CD4-positive, alpha-beta T cell treated with Interleukin-10 for 1 hour (primary cell): ENCODE measurements at places on chromosomes 1 and 21.

DNA sequence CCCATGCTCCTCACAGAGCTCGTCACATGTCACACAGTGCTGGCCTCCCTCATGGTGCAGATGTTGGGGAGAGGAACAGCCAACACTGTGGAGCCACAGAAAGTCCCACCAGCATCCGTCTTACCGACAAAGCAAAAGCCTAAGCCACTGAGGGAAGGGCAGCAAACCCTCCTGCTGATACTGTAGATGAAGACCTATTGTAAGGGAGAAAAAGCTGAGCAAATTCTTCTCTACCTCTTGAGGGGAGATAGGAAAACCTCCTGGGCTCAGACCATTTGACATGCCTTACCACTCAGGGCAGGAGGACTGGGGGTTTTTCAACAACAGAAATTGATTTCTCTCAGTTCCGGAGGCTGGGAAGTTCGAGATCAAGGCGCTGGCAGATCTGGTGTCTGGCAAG is 95.9 kb downstream of the WDR64 start:
- no peak for DNase-seq

DNA sequence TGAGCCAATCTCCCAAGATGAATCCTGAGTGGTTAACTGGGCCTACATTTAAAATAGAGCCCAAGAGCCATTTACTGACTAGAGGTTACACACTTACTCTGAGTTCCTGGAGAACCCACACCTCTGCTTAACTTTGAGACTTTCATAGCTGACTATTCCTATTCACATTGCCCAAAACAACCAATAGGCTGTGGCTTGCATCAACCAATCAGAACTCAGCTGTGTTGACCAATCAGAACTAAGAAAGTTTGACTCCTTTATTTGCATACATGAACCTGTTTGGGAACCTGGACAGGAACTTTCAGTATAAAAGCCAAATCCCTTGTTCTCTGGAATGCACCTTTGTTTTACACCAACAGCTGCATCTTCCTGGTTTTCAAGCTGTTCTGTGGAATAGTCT is 9.5 kb downstream of the ZSWIM5 start:
- no peak for DNase-seq

- DNase-seq = no peak
Measured at GRCh38 chr21:34817821-34818661, 149.2 kb downstream of the CLIC6 start.

- no peak for DNase-seq
Measured at GRCh38 chr1:46519209-46519608, 29.6 kb downstream of the DMBX1 start.

- DNase-seq = no peak
Measured at GRCh38 chr1:104702731-104703130, 953.0 kb downstream of the AMY1C start.

GRCh38 chr1:209012443-209013196 is 570.9 kb upstream of the CAMK1G start:
- DNase-seq = no peak

GRCh38 chr1:147753081-147753480 is 7.3 kb downstream of the GJA5 start:
- DNase-seq = no peak

DNA sequence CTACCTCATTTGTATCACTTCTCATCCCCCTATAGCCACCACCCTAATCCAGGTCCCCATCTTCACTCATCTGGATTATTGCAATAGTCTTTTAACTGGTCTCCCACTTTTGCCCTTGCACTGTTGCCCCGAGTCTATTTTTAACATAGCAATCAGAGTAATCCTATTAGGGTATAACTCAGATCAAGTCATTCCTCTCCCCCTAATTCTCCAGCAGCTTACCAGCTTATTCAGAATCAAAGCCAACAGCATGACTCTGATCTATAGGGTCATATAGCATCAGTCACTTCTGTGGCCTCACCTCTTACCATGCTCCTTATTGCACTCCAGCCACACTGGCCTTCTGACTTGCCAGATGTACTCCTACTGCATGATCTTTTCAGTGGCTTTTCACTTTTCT is 140.7 kb downstream of the PAPPA2 start:
- no peak for DNase-seq

DNA sequence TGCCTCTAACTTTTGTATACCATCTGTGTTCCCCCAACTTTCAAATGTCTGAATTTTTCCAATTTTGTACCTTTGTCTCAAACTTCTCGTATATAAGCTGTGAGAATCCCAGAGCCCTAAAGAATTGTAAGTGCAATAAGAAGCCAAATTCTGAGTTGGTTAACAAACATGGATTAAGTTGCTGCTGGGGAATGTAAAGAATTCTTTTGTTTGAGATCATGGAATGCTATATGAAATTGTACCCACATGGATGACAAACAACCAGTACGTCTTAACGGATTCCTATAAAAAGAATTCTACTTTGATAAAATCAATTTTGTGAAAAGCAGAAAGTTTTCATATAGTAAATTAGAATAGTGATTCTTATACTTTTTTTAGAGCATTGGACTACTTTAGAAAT is 72.4 kb upstream of the CYP2J2 start:
- DNase-seq = no peak

- DNase-seq = no peak
Measured at GRCh38 chr21:36825658-36826057, 126.7 kb downstream of the SIM2 start.

- no peak for DNase-seq
Measured at GRCh38 chr1:63794939-63795378, 21.1 kb downstream of the ROR1 start.

DNA sequence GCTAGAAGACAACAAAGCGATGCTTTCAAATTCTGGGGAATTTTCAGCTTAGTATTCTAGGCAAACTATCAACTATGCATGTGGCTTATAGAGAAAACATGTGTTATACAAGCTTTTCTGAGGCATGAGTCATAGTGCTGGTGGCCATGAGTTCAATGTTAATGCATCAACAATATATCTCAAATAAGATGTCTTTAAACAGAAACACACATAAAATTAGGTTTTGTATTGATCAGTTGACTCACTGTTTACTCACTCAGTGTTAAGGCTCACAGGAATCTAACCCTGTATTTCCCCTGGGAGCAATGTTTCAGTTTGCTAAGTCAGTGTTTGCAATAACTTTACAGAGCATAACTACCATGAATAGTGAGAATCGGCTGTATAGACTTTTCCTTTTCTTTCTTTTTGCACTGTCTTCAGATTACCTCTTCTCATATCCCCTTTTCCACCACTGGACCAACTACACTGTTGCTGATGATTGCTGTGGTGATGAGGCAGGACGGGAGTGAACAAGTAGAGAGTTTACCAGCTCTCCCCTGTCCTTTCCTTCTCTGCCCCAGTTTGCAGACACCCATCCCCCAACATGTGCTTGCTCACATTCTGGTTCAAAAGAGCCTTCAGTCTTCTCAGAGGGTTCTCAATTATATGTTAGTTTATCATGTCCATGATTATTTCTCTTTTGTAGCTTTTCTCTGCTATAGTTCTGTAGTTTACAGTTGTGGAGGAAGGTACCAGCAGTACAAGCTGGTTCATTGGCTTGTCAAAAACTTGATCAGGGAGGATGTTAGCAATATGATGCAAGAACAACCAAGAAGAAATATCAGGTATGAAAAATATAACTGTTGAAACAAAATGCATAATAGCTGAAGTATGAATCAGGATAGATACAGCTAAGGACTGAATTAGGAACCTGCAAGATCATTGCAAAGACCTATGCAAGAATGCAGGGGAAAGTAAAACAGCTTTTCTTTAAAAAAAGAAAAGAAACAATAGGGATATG is 23.9 kb downstream of the CD2 start:
- no peak for DNase-seq

DNA sequence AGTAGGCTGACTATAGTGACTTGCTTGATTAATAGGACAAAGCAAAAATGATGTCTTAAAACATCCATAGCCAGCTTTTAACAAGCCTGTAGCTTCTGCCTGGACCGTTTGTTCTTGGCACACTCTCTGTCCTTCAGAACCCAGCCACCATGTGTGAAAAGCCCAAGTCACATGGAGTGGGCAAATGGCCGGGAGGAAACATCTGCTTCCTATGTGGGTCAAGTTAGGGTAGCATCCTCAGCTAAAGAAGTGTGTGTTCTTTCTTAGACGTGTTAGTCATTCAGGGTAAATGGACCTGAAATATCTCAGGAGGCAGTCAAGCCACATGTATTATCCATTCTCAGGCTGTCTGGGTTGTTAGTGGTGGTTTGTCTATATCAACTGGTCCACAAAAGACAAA is 23.4 kb downstream of the RD3 start:
- no peak for DNase-seq

DNA sequence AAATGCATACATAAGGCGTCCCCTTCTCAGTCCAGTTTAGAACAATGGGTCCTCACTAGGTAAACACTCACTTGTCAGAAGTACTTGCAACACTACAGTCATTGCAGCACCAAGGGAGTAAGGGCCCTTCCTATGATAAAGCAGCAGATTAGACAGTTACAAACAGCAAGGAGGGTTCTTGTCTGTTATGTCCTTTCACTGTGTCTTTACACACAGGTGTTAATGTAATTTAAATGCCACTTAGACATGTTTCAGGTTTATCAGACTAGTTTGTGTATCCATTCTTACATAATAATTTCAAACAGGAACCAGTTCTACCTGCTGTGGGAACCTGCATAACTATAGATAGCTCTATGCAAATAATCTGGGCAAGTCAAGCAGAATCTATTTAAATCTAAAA is 105.6 kb upstream of the USH2A start:
- DNase-seq = no peak

- DNase-seq = no peak
Measured at GRCh38 chr1:42282024-42282579, 52.9 kb downstream of the FOXJ3 start.

GRCh38 chr1:217088521-217089284 is 365.5 kb upstream of the ESRRG start:
- no peak for DNase-seq

DNA sequence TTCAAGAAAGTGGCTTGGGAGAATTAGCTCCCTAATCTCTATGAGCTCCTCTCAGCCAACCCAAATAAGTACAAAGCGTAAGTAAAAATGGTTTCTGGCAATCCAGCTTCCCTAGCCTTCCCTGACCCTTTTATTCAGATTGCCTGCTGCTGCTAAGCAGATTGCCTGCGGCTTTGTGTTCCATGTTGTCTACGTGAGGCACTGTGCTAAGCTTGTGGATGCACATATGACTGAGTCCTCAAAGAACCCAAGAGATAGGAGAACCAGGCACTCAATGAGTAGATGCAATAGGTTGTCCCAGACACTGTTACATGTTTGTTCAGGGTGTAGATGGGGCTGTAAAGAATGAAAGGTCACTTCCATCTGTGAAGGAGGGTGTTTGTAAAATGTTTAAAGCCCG is 6.3 kb upstream of the OSBPL9 start:
- DNase-seq = no peak

DNA sequence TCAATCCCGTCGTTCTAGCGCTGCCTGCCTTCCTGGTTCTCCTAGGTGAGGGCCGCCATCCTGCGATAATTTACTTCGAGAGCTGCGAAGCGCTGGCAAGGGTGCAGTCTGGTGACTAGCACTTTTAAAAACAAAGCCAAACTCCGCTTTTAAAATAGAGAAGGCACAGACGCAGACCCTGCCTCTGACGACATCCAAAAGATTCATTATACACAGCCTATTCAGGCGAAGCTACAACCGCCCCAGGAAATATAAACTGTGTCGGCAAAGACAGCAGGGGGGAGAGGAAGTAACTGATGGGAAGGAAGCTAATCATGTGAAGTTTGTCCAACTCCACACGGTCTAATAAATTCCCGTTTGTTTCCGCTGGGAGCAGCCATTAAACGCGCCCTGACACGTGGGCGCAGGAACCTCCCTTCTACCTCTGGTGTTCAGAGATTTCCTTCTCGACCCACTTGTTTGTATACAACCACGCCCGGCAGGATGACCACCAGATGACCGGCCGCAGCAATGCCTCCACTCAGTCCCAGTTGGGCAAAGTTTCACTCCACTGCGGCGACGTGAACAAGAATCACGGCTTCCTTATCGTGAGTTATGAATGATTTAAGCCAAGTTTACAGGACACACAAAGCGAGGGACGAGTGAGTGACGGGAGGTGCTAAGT is 1.3 kb downstream of the GNG12 start:
- no peak for DNase-seq

DNA sequence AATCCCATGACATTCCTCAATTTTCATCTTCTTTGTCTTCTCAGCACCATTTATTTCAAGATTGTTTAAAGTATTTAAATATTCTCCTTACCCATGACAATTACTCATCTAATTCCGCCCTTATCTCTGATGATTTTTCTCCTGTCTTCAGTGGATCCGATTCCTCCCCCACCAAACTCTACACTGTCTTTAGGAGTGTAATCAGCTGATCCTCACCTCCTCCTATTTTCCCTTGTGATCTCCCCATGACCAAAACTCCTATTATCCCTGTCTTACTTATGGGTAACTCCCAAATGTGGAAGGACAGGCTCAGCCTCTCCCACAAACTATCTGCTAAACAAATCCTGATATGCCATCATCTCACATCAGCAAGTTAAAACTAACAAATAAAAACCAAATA is 335.3 kb upstream of the RUNX1 start:
- no peak for DNase-seq

- no peak for DNase-seq
Measured at GRCh38 chr1:168755800-168756418, 26.9 kb upstream of the DPT start.

- no peak for DNase-seq
Measured at GRCh38 chr1:68954841-68955240, 458.0 kb upstream of the DEPDC1 start.

- no peak for DNase-seq
Measured at GRCh38 chr1:116312681-116313069, 60.4 kb upstream of the ATP1A1 start.

DNA sequence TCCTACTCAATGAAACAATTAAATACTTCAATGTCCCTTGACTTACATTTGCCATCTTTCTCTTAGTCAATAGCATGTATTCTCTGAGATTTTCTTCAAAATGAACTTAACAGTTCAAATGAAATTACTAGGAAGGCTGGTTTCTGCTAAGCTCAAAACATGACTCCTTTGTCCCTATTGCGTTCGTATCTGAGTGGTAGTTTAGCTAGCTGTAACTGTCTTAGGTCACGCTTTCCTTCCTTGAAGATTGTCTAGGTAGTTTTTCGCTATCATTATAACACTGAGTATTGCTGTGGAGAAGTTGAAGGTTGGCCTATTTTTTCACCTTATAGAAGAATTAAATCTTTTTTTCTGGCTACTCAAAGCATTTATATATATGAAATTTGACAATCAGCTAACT is 1535.2 kb downstream of the PLA2G4A start:
- no peak for DNase-seq

DNA sequence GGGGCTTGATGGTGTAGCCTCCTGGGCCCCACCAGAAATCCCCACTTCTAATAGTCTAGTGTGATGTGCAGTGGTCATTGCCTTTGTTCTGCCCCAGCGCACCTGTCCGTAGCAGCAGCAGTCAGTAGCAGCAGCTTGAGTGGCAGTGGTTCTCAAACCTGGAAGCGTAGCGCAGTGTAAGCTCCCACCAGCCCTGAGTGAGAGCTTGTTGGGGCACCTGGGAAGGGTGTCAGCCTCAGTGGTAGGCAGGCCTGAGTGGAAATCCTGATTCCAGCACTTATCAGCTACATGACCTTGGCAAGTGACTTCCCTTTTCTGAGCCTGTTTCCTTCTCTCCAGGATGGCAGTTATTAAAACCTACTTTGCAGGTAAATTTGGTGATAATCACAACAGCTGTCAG is 41.6 kb upstream of the EPHA8 start:
- DNase-seq = no peak

- DNase-seq = no peak
Measured at GRCh38 chr1:43451701-43452532, 1.8 kb downstream of the HYI start.

- peak; percentile 6 for DNase-seq
Measured at GRCh38 chr21:31730712-31731055, 1.2 kb downstream of the SCAF4 start.

GRCh38 chr1:182939413-182939812 is 13.6 kb downstream of the SHCBP1L start:
- DNase-seq = no peak

- no peak for DNase-seq
Measured at GRCh38 chr1:225460021-225460736, 32.3 kb upstream of the LBR start.
